ENCODE measurements at places on chromosomes 13 and 19. TPM values are rescaled to one million over a fixed set of nuclear protein-coding genes. Genes with fewer than 3 reads are reported as not detected.

DNA sequence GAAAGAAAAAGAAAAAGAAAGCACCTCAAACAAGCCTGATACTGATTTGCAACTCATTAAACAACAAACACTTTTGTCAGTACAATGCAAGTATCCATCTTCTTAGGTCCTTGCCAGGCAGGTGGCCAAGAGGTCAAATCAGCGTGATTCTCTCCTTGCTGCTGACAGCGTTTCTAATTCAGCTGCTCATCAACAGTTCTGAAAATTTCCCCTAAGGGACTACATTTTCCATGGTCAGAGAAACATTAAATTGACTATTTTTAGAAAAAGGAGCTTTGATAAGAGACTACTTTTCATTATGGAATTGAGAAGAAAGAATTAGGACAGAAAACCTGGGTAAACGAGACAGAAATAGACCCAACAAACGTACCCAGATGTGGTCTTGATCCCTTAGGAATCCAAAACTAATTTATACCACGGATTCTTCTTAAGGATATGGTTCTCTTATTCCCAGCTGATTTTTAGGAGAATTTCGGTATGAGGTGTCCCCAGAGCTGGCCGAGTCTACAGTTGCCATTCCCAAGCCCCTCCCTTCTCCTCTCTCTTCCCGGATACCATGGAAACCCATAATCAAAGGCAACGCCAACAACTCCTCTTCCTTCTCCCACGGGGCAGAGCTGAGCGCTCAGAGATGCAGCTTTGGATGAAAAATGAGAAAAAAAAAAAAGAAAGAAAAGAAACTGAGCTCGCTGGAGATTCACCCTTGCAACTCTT, 29.5 kb upstream of the CEBPG start:
- DNase-seq, result no peak

DNA sequence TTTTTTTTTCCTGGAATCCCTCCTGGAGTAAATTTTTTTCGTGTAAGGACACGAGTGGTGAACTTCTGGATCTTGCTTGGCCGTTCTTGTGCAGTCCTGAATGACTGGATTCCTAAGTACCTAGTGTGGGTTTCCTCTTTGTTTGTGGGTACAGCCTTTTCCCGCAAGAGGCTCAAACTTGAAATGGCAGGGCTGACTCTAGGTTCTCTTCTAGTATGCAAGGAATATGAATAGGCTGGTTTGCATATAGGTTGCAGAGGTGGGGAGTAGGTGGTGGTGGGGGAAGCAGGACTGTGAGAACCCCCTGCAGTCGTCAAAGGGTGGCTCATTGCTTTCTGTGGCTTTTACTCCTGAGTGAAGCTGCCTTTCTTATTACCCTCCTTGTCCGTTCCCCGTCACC, 13.6 kb downstream of the UBAC2 start:
- peak; percentile 62 for DNase-seq

- DNase-seq, result peak; percentile 54
These were observed at the start of gene FFAR1 for GRCh38 chr19:35347171-35347929. Gene FFAR1, plus strand, starts transcription at chr19:35347902. Its CDS starts 3,650 bp downstream, at chr19:35351552.

- DNase-seq, result peak; percentile 53
These were observed 575.8 kb downstream of the DACH1 start for GRCh38 chr13:71290963-71291841.

GRCh38 chr13:110957931-110958330, 43.1 kb upstream of the ANKRD10 start:
- DNase-seq, result no peak

DNA sequence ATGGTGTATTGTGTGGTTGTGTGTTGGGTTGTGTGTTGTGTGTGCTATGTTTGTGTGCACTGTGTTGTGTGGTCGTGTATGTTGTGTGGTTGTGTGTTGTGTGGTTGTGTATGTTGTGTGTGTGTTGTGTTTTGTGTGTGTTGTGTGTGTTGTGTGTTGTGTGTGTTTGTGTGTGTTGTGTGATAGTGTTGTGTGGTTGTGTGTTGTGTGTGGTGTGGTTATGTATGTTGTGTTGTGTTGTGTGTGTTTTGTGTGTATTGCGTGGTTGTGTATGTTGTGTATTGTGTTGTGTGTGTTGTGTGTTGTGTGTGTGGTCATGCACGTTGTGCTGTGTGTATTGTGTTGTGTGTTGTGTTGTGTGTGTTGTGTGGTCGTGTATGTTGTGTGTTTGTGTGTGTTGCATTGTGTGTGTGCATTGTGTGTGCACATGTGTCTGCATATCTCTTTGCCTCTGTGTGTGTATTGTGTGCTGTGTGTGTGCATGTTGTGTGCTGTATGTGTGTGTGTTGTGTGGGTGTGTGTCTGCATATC, 2.9 kb downstream of the C3 start:
- no peak for DNase-seq

DNA sequence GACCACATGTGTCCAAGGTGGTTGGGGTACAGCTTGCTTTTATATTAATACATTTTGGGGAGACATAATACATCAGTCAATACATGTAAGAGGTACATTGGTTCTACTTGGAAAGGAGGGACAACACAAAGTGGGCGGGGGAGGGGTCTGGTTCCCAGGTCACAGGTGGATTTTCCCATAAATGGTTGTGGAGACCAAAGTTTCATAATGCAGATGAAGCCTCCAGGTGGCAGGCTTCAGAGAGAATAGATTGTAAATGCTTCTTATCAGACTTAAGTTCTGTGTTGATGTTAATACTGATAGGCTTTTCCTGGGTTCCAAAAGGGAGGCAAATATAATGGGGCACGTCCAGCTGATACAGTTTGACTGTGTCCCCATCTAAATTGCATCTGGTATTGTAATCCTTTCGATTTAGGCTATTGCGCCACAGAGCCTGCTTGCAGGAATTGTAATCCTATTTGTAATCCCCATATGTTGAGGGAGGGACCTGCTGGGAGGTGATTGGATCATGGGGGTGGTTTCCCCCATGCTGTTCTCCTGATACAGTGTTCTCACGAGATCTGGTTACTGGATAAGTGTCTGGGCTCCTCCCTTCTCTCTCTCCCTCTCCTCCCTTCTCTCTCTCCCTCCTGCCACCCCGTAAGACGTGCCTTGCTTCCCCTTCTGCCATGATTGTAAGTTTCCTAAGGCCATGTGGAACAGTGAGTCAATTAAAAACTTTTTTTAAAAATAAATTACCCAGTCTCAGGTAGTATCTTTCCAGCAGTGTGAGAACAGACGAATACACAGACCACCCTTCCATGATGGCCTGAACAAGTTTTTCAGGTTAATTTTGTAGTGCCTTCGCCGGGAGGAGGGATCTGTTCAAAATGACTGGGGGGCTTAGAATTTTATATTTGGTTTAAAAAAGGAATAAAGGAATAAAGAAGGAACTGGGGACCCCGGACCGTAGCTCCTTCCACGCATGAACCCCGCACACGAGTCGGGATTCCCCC, 44.9 kb downstream of the ZNF823 start:
- DNase-seq, result no peak

DNA sequence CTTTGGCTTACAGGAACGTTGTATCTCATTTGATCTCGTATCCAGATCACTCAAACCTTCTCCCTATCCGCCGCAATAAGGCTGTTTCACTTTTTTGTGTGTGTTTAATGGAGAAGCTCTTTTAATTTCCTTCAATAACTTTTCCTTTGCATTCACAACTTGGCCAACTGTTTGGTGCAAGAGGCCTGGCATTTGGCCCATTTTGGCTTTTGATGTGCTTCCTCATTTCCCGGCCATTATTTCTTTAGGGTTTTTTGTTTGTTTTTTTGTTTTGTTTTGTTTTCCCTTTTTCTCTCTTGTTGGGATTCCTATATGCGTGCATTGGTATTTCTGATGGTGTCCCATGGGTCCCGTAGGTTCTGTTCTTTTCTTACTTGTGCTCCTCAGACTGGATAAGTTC, 6.1 kb upstream of the UPF3A start:
- no peak for DNase-seq

DNA sequence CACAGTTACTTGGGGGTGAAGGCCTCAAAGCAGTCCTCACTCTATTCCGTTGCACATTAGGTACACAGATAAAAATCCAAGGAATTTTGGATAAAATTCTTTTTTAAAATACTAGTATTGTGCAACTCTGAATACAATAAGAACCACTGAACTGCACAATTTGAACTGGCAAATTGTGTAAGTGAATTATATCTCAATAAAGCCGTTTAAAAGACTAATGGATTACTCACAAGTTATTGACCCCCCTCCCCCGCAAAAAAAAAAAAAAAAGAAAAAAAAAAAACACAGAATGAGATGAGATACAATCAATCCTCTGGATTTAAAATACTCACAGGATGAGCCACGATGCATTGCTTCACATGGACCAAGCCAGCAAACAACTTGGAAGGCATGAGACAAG, 86.4 kb downstream of the CRYL1 start:
- no peak for DNase-seq

DNA sequence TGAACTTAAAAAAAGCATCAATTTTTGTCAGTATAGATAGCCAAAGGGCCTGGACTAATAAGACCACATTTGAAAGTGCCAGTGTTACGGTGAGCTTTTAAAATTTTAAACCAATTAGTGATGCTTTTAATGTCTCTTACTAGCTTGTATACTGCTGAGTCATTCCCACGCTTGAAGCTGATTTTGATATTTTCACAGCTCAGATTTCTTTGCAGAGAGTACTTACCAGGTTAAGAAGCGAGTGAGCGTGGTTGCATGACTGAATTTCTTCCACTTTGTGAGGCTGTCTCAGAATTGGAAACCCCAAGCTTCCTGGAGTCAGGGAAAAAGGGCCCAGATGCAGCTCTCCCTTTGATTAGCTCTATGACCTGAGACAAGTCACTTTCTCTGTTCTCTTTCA, 74.5 kb upstream of the NBEA start:
- DNase-seq, result no peak

- no peak for DNase-seq
These were observed 46.4 kb upstream of the SHKBP1 start for GRCh38 chr19:40530091-40530901.

DNA sequence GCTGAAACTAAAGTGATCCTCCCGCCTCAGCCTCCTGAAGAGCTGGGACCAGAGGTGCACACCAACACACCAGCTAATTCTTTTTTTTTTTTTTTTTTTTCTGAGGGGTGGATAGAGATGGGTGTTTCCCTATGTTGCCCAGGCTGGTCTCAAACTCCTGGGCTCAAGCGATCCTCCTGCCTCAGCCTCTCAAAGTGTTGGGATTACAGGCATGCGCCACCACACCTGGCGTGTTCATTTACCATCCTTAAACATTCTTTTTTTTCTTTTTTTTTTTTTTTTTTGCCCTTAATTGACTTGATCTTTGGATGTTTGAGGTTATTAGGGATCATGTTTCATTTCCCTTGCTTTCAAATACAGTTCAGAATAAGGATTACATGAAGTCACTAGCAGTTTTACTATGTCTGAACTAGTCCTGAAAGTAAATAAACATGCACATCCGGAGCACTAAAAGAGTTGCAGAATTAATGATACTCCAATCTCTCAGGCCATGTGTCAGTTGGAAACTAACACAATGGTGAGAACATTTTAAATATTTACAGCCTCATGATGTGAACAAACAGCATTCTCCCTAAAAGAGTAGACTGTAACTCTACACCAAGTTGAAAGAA, 10.2 kb downstream of the UTP14C start:
- DNase-seq, result no peak

GRCh38 chr13:94139393-94139995, 340.0 kb downstream of the DCT start:
- DNase-seq, result no peak

DNA sequence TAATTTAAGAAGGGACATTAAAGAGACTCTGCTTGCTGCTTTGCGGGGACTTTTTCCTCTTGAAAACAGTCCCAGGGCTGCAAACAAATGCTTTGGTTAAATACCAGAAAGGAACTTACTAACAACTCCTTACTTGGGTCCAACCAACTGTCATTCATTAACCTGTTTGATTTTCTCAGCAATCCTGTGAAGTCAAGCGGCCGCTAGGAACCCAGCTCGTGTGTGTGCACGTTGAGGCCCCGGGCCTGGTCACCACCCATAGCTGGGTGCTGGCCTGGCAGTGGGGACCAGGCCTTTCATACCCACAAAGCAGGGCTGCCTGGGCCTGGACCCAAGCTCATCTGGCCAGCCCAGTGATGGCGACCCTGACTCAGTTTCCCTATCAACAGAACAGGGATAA, 50.7 kb downstream of the C1QTNF9 start:
- DNase-seq, result no peak

DNA sequence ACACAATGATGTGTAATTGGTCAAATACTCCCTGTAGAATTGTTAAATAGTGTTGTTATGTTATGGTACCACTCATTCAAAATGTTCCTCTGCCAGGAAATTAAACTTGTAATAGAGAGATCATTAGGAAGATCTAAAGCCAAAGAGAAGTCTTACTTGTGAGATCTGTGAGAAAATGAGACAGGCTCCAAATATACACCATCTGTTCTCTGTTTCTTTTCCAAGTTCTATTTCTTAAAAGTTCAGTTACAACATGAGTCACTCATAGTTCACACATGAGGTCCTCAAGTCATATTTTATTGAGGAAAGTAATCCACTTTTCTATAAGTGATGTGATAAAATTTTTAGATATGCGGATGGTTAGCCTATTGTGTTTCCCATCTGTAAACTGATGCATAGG, 1038.1 kb upstream of the PRR20A start:
- no peak for DNase-seq

DNA sequence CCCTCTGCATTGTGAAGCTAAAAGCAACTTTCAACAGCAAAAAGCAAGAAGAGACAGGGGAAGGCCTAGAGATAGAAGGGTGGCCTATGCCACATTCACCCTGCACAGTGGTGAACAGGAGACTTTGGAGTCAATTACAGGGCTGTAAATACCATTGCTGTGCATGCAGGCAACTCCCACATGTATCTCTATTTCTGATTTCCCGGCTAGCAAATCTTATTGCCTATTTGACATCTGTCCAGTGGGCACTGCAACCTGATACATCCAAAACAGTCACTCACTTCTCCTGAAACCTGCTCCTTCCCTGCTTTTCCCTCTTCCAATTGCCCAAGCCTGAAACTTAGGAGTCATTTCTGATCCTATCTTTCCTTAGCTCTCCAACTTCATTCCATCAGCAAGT, 13.4 kb downstream of the RUBCNL start:
- no peak for DNase-seq

DNA sequence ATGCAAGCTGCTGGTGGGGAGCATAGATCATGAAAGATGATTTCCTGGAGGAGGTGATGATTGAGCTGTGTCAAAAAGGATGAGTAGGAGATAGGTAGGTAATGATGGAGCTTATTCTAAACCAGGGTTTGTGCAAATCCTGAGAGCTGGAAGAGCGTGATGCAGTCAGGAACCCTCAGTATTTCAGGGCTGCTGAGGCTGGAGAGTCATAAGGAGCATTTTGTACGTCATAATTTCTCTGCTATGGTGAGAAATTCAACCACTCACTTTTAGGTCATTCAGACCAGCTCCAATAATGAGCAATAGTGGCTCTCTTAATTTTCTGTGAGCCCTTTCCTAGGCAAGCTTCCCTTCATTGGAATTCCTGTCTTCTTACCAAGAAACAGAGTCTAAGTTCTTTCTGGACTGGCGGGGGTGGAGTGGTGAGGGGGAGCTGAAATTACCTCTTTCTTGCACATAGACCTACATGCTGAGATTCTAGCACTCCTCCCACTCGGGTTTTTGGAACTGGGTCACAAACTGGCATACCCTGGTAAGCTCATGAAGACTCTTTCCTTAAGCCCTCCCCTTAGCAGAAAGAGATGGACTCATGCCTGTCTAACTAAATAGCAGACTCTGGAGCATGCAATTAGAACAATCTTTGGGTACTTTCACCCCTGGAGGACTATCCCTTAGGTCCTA, 62.2 kb upstream of the MYCBP2 start:
- no peak for DNase-seq

GRCh38 chr13:80123945-80124344, 217.0 kb downstream of the SPRY2 start:
- no peak for DNase-seq

The ELAVL3 gene
- not detected for total RNA-seq

The NXNL1 gene
- total RNA-seq, result not detected

The MAMSTR gene
- 1.0 TPM for total RNA-seq

The LGALS7 gene
- total RNA-seq, result not detected

The FUT2 gene
- total RNA-seq, result not detected

The ADGRE2 gene
- 0.50 TPM for total RNA-seq

The RPS28 gene
- 1,292 TPM for total RNA-seq
